NCI-H82 (cell line): ENCODE measurements at places on chromosomes 2 and 18.

DNA sequence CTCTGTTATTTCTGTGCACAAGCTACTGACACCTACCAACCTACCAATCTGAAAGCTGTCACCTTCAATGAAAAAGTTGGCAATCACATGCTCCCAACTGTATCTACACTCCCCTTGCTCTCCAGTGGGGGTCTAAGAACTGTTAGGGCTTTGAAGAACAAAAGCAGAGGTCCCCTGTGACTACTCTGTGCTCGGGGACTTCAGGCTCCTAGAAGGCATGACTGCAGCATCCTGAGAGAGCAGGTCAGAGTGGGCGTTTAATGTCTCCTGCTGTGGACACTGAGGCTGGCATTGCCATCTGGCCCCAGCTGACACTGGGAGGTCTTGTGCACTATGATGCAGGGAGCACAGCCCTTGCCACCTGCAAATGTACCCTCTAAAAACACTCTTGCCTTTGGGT is 93.3 kb downstream of the ACTR2 start:
- DNase-seq, result no peak

DNA sequence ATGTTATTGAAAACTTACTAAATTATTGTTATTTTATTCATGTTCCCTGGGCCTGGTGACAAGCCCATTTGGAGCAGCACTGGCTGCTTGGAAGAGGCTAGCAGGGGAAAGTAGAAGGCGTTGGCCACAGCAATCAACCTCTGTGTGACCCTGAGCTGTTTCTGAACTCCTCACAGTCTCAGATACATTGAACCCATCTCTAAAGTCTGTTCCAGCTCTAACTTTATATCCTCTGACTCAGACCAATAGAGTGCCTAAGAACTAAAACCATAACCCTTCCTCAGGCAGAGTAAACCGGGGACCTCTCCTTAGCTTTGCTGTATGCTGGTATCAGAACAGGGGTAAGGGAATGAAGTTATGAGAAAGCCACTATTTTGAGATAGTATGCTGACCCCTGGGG is 96.4 kb upstream of the NOL4 start:
- no peak for DNase-seq

- DNase-seq, result no peak
These were observed 170.3 kb downstream of the MAIP1 start for GRCh38 chr2:200125444-200126284.

DNA sequence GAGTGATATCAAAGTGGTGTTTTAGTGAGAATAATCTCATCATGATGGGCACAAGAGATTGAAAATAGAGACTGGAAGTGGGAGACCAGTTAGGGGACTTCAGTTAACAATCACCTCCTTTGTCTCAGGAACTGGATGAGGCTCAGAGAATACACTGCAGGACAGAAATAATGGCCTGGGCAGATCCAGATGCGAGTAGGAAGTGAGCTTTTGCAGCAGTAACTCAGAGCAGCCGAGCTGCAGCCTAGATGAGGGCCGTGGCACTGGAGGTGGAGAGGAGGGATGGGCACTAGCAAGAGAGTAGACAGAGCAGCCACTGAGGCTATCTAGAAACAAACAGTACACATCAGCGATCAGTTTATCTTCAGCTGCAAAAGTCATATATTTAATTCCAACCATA is 48.6 kb downstream of the CYB5A start:
- DNase-seq, result no peak

GRCh38 chr2:136750065-136750464 is 15.3 kb upstream of the THSD7B start:
- no peak for DNase-seq

GRCh38 chr2:14602309-14602708 is 30.2 kb upstream of the LRATD1 start:
- DNase-seq, result no peak

- DNase-seq, result no peak
These were observed 63.8 kb upstream of the RTN4 start for GRCh38 chr2:55114082-55114481.

- DNase-seq, result peak; percentile 83
These were observed 114.9 kb upstream of the SULT1C3 start for GRCh38 chr2:108124736-108125495.

- DNase-seq, result peak; percentile 28
These were observed 35.7 kb downstream of the ACVR1C start for GRCh38 chr2:157592948-157593347.

GRCh38 chr2:138107288-138107687 is 143.0 kb downstream of the HNMT start:
- DNase-seq, result no peak

DNA sequence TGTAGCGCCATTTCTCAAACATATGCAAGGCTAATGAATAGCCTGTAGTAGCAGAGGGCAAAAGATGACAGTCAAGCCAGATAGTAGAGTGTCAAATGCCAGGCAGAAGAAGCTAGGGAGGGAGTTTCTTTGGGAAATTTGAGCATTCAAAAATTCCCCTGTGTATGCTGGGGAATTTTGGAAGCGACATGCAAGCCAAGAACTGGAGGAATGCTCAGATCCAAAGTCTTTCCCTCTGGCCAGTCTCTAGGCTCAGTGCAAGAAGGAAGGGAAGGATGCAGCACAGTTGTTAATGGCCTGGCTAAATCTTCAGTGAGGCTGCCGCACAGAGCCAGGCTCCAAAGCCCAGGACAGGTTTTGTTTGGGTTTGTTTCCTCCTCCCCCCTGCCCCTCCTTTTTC is 59.9 kb downstream of the ATP9B start:
- DNase-seq, result no peak

DNA sequence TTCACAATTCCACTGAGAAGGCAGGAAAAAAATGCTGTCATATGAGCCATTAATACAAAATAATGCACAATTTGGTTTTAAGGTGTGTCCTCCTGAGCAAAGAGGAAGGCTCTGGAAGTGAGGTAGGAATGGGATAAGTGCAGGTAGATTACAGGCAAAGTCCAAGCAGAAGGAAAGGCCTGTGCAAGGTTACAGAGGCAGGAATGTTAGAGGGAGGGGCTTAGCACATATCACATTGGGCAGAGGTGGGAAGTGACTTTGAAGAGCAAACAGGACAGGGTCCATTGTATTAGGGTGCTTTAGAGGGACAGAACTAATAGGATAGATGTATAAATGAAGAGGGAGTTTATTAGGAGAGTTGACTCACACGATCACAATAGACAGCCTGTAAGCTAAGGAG is 14.7 kb upstream of the CLIP4 start:
- DNase-seq, result no peak
